ENCODE measurements at places on chromosomes 5 and 9.
A peak's percentile ranks its signal among the peaks of the same experiment; 100 is the strongest.

DNA sequence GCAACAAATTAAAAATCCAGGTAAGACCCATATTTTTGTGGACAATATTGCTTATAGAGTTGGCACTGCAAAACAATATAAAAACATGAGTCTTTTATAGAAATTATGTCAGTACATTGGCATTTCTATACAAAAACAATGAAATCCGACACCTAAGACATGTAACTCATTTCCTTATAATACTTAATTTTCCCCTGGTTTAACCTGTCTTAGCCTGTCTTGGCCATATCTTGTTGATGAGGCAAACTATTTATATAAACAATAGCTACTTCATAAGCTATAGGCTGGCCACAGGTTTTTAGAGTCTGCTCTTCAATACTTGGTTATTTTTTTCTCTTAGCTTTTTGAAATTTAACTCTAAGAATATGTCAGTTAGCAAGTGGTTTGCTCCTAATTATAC, 44.7 kb upstream of the IZUMO3 start:
- no peak for DNase-seq

GRCh38 chr5:135192351-135192750, 158.3 kb upstream of the PITX1 start:
- DNase-seq: no peak

- DNase-seq: no peak
Observed at GRCh38 chr5:51691538-51692079, 308.4 kb downstream of the ISL1 start.

DNA sequence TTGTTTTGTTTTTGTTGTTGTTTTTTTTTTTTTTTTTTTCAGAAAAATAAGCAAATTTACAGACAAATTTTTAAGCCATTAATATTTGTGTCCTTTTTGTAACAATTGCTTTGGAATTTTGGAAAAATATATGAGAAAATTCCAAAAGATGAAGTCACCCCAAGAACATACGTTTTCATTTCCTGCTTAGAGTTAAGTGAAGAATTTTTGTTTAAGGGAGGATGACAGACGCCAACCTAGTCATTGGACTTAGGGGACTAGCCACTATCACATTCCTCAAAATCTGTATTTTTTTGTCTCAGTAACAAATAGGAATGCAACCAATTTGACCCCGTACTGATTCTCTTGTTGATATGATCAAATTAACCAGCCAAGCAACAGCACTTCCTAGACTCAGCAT, 433.9 kb upstream of the SLC30A5 start:
- no peak for DNase-seq

DNA sequence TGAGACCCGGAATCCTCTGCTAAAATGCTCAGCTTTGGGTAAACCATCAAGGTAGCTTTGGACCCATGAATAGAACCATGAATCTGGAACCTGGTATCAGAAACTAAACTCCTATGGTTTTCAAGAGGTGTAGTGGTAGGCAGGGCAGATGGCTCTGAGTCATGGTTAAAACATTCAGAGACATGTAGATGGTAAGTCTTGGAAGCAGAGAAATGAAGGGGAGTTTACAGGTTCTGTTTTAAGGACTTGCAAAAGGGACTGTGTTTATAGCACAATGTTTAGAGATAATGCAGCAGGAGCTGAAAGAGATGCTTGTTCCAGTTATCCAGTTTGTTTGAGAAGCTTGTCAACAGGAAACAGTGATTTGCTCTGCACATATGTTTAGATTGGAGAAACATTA, 36.0 kb upstream of the FBN2 start:
- DNase-seq: no peak

DNA sequence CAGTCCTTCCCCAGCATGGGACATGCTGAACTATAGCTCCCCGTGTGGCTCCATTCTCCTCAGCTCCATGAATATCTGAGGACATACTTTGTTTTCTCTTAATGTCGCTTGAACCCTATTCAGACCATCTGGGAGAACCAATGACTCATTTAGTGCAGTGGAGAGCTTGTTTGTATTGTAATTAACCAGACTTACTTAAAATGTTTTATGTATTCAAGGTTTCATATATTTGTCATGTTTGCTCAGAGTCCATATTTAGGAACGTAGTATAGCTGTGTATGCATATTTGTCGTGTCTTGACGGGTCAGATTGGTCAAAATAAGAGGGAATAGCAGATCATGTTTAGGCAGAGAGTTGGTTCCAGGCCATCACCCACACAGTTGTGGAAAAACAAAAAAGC, 150.1 kb upstream of the NTRK2 start:
- no peak for DNase-seq

GRCh38 chr5:167964529-167964928, 326.9 kb upstream of the WWC1 start:
- DNase-seq: peak; percentile 86

DNA sequence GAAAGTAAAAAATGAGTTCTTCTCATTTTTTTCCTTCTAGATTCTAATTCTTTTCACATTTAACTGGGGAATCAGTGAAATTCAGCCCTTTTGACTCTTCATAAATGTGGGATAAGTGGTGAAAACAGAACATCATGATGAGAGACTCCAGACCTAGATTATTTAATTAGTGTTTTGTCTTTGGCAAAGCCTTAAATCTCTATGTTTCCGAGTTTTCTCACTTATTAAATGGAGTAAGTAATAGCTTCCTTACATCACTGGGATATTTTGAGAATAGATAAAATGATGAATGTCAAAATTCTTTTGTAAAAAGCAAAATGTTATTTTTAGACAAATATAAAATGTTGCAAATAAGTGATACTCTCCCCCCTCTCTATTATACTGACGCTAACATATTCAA, 468.6 kb upstream of the ARRDC3 start:
- DNase-seq: no peak

GRCh38 chr5:146753641-146754040, 124.9 kb downstream of the PPP2R2B start:
- no peak for DNase-seq

GRCh38 chr5:160211352-160211751, 18.0 kb upstream of the FABP6 start:
- DNase-seq: no peak

DNA sequence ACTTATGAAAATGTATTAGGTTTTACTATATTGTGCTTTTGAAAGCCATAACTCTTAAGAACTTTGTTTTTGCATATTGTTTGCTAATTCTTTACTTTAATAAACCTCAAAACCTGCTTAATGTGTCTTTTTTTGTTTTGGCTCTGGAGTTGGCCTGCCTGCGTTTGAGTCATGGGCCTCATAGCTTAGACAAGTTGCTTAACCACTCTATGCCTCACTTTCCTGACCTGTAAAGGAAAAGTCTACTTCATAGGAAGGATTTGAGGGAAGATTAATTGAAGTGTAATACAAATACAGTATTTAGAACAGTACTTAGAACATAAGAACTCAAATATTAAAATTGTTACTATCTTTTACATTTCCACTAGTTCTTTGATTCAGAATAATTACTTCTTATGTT, 10.3 kb downstream of the SMIM32 start:
- no peak for DNase-seq

DNA sequence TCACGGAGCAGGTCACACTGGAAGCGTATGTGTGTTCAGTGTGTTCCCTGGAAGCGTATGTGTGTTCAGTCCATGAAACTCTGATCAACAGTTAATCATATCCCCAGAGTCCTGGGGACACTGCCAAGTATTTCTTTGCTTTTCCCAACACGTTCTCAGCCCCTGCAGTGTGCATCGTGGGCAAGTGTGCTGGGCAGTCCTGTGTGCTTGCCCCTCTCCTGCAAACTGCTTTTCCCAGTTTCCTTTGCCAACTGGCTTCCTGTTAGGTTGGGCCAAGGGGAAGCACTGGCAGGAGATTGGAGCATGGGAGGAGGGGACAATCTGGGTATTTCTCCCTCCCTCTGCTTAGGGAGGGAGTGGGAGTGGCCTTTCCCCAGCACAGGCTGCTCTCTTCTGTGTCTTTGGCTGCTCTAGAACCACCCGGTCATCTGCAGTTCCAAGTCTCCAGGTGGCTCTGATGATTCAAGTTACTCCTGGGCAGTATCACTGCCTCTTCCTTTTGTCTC, 36.8 kb upstream of the NEK6 start:
- peak; percentile 45 for DNase-seq

GRCh38 chr9:136794281-136794999, 1.7 kb upstream of the CCDC183 start:
- DNase-seq: no peak

GRCh38 chr5:122056913-122057312, 21.1 kb downstream of the LOX start:
- no peak for DNase-seq

GRCh38 chr5:17258431-17258830, 41.0 kb downstream of the BASP1 start:
- no peak for DNase-seq

DNA sequence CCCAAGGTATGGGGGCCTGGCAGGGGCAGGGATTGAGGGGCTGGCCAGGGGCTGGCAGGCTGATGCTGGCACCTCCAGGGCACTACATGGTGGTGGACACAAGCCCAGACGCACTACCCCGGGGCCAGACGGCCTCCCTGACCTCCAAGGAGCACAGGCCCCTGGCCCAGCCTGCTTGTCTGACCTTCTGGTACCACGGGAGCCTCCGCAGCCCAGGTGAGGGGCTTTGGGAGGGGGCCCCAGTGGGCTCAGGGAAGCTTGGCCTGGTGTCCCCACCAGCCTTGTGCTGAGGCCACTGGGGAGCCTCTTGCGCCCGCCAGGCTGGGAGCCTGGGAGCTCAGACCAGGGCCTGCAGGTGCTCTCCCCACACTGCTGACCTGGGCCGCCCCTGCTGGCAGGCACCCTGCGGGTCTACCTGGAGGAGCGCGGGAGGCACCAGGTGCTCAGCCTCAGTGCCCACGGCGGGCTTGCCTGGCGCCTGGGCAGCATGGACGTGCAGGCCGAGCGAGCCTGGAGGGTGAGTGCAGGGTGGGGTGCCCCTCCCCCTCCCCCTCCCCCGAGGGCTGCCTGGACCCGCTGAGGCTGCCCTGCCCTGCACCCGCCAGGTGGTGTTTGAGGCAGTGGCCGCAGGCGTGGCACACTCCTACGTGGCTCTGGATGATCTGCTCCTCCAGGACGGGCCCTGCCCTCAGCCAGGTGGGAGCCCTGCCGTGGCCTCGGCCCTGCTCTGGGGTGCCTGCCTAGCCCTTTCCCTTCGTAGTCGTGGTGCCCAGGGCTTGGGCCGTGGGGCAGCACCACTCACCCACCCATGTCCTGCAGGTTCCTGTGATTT, 5.7 kb downstream of the MAMDC4 start:
- no peak for DNase-seq

DNA sequence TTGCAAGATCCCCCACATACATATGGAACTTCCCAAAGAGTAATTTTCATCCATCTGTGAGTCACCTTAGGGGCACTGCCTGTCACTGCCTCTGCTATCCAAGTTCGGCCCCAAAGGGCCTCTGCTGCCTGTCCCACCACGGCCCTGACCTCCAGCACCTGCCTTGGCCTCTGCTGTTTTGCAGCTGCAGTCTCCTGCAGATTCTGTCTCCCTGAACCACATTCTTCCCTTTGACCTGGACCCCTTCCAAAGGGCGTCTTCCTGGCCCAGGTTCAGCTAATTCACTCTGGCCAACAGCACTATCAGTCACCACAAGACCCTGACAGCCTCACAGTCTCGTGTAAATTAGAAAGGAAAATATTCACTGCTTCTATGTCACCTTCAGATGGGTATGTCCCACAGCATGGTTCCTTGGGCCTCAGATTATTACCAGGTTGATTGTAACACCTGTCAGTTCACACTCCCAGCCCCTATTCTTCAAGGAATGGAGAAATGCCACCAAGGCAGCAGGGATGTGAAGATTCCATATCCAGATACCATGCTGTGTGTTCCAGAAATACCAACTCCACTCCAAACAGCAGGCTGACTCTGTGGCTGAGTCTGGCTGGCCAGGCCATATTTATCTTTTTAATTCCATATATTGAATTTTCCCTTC, 479.3 kb downstream of the ARHGEF28 start:
- DNase-seq: no peak

- DNase-seq: no peak
Observed at GRCh38 chr5:141800617-141801016, 77.6 kb downstream of the PCDH1 start.

DNA sequence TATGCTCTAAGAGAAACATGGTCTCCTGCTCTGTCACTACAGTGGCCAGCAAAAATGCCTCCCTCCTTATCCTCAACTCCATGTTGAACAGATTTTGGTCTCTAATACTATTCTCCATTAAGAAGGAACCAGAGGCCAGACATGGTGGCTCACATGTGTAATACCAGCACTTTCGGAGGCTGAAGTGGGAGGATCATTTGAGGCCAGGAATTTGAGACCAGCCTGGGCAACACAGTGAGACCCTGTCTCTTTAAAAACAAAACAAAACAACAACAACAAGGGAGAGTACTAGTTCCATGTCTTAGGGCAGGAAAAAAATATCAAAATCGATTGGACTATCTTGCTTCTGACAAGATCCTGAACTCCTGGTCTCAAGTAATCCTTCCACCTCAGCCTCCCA, 14.6 kb downstream of the INIP start:
- DNase-seq: no peak

- DNase-seq: no peak
Observed at GRCh38 chr9:131094015-131094414, 2.3 kb upstream of the AIF1L start.

DNA sequence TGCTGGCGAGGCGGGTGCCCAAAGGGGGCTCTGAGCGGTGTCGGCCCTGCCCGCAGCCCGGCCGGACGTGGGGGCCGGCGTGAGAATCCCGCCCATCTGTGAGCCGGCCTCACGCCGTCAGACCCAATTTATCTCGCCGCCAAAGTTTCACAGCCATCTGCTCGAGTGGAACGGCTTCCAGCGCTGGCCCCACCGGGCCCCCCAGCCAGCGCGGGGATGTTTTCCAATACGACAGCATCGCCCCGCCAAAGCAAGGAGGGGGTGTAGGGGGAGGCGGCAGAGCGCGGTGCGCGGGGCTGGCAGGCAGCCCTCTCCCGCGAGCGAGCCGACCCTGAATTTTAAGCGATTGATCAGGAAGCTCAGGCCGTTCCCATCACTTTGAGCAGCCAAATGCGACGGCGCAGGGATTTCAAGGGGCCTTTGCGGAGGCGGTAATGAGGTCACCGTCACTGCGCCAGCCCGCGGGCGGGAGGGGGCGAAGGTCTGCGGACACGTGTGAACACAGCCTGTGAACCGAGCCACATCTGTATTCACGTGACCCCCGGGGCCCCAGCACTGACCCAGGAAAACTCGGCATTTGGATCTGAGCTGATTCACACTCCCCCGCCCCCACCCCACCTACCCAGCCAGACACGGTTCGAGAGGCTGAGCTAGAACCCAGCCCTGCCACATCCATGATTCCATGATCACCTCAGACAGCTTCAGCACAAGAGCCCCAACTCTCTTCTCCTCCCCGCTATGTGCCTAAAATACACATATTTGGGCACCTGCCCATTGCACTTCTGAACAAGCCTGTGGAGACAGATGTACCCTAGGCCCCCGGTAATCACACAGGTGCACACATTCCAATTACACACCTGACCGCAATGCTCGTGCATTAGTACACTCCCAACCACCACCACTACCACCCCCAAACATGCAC, 47.8 kb upstream of the PSD2 start:
- peak; percentile 88 for DNase-seq

Measured in NCI-H82 (cell line).